ENCODE measurements at places on chromosomes 16 and 17.
A peak's percentile ranks its signal among the peaks of the same experiment; 100 is the strongest.

DNA sequence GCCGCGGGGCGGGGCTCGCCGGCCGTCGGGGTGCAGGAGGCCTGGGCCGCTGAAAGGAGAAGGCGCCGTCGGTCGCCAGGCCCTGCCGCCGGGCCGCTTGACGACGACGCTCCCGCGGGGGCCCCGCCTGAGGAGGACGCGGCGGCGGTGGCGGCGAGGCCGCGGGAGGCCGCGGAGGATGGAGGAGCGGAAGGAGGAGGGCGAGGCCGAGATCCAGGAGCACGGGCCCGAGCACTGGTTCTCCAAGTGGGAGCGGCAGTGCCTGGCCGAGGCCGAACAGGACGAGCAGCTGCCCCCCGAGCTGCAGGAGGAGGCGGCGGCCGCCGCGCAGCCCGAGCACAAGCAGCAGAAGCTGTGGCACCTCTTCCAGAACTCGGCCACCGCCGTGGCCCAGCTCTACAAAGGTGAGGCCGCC lies 430 bp downstream of the HAPSTR1 start:
- DNase-seq: peak; percentile 27

- no peak for DNase-seq
These were observed 10.3 kb downstream of the CASKIN2 start for GRCh38 chr17:75505152-75505409.

DNA sequence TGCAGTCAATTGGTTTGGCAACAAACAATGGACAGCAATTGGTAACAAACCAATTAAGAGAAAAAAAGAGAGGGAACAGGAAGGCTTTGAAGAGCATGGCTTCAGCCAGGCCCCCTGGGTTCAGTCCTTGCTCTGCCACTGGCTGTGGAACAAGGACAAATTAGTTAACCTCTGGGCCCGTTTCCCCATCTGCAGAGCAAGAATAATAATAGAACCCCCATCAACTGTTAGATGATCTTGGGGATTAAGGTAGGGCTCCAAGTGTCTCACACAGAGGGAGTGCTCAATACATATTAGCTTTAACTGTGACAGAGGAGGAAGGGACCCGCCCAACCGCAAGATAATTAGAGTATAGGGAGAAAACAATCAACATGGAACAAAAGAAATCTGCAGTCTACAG lies 55.2 kb downstream of the PECAM1 start:
- DNase-seq: no peak

- no peak for DNase-seq
These were observed 81.1 kb downstream of the MRC2 start for GRCh38 chr17:62708587-62708986.

DNA sequence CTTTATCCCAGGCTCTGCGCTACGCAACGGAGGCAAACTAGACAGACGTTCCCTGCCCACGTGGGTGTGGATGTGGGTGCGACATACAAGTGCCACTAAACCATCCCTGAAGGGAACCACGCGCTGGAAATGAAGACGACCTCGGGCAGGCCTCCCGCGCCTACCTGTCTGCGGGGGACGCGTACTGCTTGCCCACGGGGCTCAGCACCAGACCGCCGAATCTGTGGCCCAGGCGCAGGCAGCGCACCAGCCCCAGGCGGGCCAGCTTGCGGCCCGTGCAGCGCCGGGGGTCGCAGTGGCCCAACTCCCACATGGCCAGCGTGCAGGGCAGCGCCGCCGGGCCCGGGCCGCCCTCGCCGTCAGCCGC lies 480 bp downstream of the TSR3 start:
- DNase-seq: no peak

DNA sequence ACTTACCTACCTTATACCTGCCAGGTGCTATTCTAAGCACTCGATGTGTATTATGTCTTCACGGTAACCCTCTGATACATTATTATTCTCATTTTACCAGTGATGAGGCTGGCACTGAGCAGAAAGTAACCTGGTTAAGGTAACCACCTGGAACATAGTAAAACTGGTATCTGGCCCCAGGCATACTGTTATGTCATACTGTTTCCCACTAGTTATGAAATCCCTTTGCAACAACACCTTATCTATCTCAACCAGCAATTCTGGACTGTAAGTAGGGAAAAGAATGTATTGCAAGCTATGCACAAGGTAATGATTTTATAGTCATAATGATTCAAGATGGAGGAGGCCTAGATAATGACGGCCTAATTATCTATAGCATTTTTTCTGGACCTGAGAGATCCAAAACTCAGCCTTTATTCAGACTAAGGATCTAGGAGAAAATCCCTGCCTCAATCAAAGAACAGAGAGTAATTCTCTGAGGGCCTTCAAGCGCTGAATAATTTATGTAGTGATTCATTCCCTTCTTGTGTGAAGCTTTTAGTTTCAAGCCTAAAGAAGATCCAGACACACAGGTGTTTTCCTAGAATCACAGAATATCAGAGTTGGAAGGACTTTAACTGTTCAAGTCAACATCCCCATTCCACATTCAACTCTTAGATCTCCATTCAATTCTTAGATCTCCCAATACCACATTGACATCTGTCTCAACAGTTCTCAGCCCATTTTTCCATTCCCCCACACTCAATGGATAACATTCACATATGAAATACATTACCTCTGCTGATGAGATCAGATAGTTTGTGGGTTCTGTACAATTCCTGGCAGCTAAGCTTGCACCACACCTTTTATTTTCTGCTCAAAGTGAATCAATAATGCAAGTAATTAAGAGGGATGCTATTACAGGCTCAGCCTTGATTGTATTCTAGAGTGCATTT lies 14.9 kb upstream of the MMD start:
- no peak for DNase-seq

DNA sequence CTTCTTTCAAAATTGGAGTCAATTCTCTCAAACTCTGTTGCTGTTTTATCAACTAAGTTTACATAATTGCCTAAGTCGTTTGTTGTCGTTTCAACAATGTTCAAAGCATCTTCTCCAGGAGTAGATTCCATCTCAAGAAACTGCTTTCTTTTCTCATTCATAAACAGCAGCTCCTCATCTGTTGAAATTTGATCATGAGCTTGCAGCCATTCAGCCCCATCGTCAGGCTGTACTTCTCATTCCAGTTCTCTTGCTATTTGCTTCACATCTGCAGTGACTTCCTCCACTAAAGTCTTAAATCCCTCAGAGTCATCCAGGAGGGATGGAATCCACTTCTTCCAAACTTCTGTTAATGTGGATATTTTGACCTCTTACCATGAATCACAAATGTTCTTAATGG lies 230.6 kb downstream of the IRF8 start:
- no peak for DNase-seq

DNA sequence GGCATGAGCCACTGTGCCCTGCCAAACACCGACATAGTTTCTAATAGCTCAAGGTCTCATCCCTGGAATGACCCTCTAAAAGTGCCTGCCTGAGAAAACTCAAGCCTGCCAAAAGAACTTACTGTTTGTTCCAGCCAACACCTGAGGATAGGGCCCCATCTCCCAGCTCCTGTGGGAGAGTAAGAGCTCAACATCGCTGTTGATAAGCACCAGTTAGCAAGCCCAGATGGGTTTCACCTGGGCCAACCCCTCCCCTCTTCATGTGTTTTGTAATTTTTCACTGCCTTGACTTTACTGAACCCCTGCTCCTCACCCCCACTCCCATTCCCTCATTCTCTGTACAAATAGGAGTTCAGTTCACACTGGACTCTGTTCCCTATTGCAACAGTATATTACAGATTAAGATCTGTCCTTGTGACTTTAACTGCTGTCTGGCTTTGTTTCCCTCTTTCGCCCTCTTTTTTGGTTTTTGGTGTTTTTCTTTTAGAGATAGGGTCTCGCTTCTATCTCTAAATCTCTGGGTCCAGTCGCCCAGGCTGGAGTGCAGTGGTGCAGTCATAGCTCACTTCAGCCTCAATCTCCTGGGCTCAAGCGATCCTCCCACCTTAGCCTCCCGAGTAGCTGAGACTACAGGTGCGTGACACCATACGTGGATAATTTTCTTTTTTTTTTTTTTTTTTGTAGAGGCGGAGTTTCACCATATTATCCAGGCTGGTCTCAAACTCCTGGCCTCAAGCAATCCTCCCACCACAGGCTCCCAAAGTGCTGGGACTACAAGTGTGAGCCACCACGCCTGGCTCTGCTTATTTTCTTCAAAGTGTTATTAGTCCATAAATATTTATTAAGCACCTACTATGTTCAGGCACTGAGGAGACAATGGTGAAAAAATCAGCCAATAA lies 12.3 kb downstream of the NUPR1 start:
- no peak for DNase-seq

- DNase-seq: peak; percentile 7
These were observed 955 bp downstream of the ACLY start for GRCh38 chr17:41917679-41918313.

DNA sequence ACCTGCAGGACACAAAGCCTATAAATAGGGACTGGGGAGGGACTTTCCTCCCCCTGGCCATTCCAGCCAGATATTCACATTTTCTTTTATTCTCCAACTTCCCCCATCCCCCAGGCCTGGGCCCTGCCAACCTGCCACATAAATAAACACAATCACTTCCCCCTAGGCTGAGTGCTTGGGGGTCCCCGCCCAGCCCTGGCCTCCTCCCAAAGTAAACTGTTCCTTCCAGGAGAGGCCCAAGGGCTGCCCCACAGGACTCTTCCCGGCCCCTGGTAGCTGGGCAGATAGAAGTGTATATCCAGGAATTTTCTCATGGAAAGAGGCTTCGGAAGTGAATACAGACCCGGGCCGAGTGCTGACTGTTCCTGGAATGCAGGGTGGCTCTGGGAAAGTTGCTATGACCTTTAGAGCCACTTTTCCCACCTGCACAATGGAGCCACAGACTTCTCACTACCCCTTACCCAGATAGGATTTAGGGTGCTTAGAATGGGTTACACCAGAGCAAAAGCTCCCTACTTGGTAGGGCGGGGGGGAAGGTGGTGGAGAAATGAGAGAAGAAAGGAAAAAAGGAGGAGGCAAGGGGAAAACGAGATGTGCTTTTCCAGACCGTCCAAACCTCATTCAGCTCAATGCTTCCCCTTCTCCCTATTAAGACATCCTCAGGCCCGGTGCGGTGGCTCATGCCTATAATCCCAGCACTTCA lies 8.5 kb downstream of the CSF3 start:
- DNase-seq: no peak

- no peak for DNase-seq
These were observed 23.6 kb upstream of the ENPP7 start for GRCh38 chr17:79706931-79707850.

DNA sequence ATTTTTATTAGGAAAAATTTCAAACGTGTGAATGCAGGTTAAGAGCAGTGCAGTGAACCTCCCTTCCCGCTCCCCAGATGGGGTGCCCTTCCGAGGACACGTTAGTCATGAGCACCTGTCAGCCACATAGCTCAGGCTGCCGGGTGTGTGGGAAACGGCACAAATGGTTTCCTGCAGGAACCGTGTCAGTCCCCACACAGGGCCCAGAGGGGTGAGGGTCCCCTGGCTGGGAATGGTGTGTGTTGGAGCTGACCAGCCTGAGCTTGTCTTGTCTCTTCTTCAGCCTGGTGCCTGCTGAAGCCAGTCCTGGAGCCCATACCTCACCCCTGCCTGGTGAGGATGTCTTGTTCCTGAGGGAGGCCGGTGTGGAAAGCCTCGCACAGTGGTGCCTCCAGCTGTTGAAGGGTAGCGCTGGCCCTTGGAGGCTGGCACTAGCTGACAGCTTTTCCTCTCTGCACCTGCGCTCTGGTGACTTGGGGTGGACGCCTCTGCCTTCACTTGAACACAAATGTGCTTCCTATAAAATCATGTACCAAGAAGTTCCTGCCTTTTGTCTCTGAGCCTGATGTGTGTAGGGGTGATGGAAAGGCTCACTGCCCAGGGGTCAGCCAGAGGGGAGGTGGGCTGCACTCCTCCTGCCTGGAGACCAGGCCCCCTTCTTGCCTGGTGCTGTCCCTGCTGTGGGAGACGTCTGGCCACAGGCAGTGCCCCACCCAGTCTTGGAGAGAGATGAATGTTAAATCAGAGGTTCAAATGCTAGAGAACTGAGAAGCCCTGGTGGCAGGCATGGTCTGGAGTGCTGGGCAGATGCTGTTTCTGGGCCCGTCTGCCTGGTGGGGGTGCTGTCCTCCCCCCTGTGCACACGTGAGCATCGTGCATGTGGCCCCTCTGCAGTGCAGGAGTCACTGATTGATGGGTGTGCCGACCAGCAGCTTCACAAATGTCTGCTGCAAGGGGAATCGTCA lies 102.6 kb upstream of the ZNF750 start:
- DNase-seq: no peak

- no peak for DNase-seq
These were observed 1.8 kb downstream of the KIF1C start for GRCh38 chr17:4999430-5000093.

DNA sequence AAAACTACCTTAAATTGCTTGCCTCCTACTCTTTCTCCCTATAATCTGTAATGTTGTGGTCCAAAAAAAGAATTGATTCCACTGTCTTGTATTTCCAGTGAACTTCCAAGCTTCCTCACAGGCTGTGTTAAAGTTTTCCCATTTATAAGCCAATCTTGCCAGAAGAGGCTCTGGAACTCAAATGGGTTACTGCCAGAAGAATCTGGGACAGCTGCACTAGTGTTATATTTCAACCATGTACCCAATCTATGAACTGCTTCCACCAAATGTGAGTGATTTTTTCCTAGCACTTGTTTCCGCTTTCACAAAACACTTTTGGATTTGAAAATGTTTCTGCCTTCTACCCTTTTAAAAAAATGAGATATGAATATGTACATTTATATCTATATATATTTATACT lies 1.8 kb downstream of the CCDC43 start:
- DNase-seq: no peak

Data from inflammatory macrophage treated with lipopolysaccharide for 4 hours (primary cell).